AG08395 (cell line): ENCODE measurements at places on chromosomes 4 and X.

- no peak for DNase-seq
These were observed 350.3 kb downstream of the PTTG2 start for GRCh38 chr4:38310446-38311043.

- DNase-seq = peak; percentile 33
These were observed 81.7 kb downstream of the PDGFC start for GRCh38 chr4:156889616-156890594.

- DNase-seq = no peak
These were observed 225.1 kb downstream of the CBR4 start for GRCh38 chr4:168784786-168785461.

GRCh38 chr4:154606728-154607723, 5.4 kb downstream of the FGG start:
- DNase-seq = no peak

DNA sequence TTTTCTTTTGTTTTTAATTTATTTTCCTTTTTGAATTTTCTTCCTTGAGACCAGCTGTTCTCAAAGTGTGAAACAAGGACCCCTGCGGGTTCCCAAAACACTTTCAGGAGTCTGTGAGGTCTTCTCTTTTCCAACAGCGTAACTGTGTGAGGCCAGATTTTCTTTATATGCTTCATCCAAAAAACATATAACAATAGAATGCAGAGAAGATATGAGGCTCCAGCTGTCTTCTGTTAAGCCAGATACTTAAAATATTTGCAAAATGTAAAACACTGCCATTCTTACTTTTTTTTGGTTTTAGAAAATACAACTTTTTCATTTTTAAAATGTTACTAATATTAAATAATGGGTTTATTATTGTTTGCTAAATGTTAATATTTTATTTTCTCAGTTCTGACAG, 27.8 kb downstream of the USP38 start:
- DNase-seq = no peak

- DNase-seq = no peak
These were observed 2616.0 kb downstream of the ARAP2 start for GRCh38 chr4:33628296-33628695.

DNA sequence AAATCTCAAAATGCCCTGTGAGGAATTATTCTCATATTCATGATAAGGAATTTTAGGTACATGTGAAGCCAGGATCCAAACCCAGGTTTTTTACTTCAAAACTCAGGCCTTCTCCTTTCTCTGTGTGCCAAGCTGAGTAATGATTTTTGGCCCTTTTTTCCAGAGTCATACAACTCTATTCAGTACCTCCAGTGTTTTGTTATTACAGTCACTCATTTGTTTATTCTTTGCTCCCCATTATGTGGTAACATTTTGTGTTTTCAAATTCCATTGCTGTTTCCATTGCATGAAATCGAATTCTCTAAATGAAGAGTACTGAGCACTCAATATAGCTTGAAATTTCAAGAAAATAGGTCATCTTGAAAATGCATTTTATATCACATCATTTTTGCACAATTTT, 315.4 kb downstream of the NR3C2 start:
- DNase-seq = no peak

GRCh38 chr4:110540581-110540980, 64.6 kb downstream of the ENPEP start:
- no peak for DNase-seq

DNA sequence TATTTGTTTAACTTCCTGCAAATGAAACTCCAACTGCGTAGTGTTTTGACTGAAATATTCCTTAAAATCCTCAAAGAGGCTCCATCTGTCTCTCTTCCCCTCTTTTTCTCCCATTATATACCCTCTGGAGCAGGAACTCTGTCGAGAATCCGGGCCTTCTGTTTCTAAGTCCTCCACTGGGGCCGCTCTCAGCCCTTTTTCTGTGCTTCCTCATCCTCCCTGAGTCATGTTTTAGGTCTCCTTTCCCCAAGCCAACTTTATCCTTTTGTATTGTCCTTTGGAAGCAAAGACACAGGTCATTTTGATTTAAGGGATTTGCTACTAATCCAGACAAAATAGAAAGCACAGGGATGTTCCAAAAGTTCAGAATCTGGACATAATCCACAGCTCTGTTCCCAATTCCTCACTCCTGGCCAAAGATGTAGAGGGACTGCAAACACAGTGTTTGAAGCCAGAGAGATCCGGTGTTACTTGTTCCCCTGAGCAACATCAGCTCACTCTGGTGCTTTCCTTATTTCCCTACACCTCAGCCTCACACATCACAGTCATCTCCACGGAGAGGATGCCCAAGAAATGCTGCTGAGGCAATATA, 131.0 kb upstream of the KLF3 start:
- DNase-seq = no peak

DNA sequence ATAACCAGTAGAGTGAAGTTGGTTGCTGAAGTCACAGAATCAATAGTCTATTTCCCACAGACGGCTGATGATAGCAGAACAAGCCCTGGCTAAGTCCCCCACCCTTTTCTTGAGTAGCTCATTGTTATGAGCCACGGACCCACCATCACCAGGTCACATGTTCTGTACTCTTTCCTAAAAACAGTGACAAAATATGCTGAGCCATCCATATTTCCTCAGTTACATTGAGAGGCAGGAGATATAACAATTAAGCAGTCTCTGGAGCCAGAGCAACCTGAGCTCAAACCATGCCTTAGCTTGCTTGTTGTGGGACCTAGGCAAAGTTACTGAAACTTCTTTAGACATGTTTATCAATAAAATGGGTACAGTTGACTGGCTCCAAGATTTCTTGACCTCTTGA, 2.9 kb upstream of the CSTF2 start:
- DNase-seq = no peak

GRCh38 chrX:69142788-69143469, 22.3 kb downstream of the PJA1 start:
- peak; percentile 33 for DNase-seq

DNA sequence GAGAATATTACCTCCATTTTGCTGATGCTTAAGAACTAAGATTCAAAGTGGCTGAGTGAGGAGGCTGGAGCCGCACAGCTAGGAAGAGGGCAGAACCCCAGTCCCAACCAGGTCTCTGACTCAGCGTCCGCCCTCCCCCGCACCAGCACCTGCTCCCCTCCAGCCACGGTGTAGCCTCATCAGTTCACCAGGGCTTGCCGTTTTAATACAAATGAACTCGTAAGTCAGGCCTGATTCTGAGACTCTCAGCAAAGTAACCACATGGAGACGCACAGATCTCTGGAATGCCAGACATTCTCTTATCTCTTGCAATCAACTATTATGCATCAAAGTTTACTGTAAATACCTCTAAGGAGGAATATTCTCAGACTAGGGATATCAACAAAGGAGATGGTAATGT, 52.4 kb downstream of the ENPP6 start:
- no peak for DNase-seq

DNA sequence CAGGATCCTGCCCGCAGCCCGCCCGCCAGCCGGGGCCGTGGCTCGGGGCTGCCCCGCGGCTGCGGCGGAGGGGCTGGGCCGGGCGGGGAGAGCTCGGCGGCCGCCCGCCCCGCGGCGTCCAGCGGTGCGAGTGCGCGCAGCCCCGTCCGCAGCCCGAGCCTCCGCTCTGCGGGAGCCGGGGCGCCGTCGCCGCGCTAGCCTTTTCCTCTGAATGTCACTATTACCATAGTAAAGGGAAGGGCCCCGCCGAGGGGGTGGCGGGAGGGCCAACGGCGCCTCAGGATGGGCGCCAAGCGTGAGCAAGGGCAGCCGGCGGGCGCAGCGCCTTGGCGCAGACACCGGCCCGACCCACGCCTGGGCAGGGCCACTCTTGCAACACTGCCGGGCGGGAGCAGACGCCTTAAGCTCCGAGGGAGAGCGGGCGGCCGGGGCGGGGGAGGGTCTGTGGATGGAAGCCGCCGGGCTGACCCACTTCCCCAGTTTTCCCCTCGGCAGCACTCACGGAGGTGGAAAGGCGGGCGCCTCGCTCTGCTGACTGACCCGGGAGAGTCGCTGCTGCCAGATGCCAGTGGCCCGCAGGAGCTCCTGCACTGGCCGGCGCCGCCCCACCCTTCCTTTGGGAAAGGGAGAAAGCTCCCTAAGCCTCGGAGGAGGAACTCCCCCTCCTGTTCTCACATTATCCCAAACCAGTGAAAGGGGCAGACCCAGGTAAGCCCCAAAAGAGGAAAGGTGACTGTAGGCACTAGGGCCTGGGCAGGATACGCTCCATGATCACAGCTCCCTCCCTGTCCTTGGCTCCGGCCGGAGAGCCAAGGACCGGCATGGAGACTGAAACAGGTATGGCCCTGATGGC, 329.4 kb downstream of the HNRNPD start:
- peak; percentile 19 for DNase-seq

DNA sequence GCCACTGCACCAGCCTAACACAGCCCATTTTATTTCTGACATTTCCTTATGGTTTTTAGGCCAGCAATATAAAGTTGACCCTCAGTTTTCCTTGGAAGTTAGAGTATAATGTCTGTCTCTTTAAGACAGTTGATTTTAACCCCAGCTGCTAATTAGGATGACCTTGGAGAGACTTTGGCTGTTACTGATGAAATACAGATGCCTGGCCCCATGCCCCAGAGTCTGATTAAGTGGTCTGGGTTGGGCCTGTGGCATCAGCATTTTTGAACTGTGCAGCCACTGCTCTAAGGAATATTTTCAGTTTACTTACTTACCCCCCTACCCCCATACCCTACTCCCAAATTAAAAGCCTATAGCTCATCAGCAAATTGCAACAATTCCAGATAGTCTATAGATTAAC, 85.8 kb downstream of the DCLK2 start:
- DNase-seq = peak; percentile 52

DNA sequence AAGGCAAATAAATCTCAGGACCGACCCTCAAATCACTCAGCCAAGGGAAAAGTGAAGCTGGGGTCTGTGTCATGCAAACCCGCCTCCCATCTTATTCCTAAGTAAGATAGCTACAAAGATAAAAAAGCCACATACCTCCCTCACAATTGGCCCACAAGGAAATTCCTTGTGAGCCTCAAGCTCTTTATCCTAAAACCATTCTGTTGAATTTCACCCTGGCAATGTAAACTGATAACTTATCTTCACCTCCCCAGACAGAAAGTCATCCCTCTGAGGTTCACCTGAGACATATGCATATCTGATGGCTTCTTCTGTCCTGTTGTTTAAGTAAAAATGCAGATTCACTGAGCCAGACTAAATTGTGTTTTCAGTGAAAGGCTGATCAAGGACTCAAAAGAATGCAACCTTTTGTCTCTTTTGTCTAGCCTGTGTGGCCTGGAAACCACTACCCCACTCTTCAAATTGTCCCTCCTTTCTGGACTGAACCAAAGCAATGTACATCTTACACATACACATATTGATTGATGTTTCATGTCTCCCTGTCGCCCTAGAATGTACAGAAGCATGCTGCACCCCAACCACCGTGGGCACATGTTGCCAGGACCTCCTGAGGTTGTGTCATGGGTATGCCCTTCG, 91.3 kb downstream of the MFAP3L start:
- DNase-seq = no peak

DNA sequence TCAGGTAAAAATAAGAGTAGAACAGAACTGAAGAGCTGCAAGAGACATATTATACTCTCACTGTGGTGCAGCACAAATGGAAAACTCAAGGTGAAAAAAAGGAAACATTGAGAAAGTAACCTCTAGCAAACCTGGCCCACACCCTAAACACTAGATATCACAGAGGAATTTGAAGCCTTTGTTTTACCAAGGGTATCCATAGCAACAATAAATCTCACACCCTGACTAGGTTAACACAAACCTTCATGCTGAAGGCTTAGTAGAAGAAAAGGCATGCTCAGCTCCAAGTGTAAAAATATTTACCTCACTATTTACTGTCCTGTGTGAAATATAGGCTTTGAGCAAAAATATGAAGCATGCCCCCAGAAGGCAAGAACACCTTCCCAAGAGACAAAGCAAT, 61.9 kb upstream of the TAB3 start:
- DNase-seq = no peak

DNA sequence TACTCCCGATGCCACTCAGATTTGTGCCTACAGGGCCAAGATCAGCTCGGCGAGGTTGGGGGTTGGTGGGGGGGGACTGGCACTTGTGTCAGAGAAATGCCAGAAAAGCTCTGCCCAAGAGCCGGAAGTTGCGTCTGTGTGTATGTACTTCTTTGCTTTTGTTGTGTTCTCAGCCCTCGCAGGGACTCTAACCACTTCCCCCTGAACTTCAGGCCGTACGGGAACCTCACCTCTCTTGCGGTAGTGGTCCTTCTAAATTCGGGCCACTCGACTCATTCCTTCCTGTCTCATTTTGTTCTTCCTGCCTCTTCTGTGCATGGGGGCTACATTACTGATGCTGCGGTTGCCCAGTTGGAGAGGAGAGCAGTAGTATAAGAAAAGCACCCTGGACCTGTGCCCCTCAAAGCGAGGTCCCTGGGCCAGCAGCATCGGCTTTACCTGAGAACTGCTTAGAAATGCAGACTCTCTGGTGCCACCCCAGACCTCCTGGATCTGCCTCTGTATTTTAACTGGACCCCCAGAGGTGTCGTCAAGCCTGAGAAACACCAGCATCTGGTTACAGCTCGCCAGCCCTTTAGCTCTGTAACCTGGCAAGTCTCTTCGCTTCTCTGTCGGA, 146.3 kb upstream of the RPS6KA3 start:
- DNase-seq = no peak

GRCh38 chrX:12946838-12947544, 27.9 kb upstream of the TMSB4X start:
- DNase-seq = peak; percentile 84

DNA sequence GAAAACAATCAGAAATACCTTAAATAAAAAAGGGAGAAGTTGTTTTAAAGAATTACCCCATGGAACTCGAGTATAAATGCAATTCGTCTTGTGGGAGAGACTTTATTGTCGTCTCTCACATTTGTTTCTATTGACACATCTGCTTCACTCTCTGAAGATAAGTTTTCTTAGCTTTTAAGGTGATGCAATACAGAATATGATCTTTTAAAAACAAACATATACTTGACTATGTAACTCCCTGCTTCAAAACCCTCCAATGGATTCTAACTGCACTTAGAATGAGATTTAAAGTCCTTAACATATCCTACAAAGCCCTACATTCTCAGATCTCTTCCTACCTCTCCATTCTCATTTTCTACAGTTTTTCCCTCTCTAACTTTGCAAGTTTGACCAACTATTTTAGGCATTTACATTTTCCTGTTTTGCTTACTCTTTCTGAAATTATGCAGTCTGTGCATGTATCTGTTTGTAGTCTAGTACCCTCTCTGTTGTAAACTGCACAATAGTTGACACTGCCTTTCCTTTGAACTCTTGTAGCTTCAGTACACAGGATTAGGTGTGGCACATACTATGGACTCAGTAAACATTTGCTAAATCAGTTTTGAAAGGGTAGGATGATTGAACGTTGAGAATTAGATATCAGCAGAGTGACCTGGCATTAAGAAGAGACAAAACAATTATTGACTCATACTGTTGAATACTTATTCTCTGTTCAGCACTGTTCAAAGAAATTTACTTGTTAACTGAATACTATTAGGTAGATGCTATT, 59.8 kb downstream of the AGTR2 start:
- no peak for DNase-seq

DNA sequence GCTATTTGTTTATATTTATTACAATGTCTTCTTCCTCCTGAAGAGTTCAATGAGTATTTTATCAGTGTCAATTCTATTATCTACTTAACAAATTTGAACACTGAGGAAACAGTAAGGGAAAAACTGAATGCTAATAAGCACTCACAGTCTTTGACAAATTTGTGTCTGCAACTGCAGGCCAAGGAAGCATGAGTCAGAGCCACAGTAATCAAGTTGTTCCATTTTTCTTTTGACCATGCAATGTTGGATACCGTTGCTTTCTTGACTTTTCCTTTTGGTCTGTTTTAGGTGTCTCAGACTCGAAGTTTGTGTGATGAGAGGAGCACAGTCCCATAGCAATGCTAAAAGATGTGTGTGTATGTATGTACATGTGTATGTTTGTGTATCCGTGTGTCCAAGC, 359.6 kb downstream of the IL1RAPL1 start:
- no peak for DNase-seq
